ENCODE measurements at places on chromosomes 4 and X.

GRCh38 chrX:57674861-57675260, 5.2 kb downstream of the NLRP2B start:
- no peak for DNase-seq

DNA sequence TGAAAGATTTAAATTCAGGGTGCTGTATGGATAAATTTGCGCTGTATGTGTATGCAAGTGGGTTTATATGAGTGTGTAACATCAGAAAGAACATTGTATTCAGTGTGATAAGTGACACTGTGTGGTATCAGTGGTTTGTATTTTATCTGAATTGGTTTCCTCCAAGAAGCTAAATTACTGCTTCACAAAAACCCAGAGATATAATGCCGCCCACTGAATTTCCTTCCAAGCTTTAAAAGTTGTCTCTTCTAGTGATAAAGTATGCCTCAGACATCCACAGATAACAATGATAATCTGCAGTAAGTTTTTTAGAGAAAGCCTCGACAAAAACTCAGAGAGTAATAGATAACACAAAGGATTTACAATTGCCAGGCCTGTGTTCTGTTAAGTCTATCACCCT, 710.6 kb upstream of the HS3ST1 start:
- DNase-seq, result no peak

DNA sequence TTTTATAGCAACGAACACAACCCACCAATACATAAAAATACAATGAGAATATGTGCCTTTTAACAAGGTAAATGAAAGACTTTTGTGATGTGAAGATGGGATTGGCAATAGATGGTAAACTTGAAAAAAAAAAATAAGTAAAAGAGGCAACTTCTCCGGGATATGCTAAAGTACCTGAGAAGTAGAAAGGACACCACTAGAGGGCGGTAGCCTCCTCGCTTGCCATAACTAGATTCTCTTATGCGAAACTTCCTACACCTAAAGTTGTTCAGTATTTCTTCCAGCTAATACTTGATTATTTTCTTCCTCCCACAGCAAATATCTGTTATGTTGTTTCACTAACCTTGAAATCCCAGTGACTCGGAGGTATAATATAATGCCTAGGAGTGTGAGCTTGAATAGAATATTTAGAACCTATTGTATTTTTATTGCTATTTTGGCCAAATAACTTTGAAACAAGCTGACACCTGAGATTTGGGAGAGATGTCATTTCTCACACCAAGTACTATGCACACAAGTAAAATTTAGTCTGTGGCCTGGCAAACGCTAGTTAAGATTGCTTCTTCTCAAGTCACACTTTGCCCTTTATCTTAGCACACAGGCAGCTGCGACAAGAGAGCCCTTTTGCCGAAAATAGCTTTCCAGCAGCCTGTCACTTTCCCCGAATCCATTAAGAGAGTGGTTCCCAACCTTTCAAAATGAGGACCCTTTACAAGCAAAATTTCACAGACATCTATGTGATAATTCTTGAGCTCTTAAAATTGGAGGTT, 44.9 kb upstream of the PDLIM5 start:
- DNase-seq, result peak; percentile 19

- no peak for DNase-seq
These were observed 108.3 kb upstream of the KLHL4 start for GRCh38 chrX:87409113-87409841.

GRCh38 chrX:121258545-121258944, 211.1 kb downstream of the GLUD2 start:
- no peak for DNase-seq

DNA sequence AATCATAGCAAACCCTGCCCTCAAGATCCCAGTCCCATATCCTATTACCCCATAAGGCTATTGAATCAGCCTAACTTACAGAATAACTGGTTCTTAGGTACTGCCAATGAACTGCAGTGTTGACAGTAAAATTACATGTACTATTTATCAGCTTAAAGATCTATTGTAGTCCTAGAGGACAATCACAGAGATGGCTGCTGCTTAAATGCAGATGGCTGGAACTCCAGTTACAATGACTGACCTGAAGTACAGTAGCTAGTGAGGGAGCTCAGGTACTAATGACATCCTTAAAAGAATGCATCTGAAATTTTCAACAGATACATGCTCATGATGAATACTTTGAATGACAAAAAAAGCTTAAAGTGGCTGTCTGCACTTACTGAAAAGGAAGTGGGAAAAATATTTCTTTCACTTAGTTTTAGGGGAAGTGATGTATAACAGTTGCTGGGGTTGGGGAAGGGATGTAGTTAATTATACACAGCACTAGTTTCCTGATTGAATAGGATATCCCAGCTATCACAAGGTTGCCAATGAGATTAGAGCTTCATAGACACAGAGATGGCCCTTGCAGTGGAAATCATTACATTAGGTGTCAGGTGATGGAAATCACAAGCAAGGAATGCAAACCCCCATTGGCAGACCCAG, 42.0 kb downstream of the USP26 start:
- DNase-seq, result no peak

DNA sequence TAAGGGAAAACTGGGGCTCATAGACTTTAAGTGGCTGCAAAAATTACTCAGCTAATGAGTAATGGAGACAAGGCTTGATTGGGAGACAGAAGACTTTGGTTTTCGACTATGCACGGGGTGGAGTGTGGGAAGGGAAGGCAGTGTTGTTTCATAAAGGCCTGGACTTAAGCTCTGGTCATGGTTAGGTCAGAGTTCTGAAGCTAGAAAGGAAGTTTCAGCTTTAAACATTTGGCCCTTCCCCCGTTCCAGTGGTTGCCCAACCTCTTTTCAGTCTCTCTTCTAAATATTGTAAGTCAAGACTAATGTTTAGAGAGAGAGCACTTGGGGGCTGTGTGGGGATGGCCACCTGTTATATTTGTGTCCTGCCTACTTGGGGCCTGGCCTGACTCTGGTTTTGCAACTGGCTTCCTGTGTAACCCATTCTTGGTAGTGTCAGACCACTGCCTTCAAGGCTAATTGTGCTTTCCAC, 21.0 kb downstream of the MSN start:
- no peak for DNase-seq

- DNase-seq, result no peak
These were observed 413.8 kb downstream of the FAT4 start for GRCh38 chr4:125728568-125728967.

DNA sequence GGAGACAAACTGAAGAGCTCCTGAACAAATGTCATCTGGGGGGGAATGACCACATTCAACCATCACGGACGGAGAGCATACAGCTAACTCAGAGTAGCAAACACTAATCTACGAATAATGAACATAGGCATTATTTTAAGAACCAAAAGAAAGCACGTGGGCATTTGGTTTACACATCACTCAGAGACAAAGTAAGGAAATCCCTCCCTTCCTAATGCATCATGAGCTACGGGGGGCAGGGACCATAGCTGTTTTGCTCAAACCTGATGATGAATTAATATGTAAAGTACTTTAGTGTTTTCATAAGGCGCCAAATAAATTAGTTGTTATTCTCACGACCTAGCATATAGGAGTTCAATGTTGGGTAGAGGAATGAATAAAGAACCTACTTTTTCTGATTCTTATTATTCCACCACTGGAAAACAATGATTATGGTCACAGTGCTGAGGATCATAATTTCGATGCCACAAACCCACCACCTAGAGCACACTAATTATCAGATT, 11.7 kb upstream of the TMEM156 start:
- DNase-seq, result no peak

DNA sequence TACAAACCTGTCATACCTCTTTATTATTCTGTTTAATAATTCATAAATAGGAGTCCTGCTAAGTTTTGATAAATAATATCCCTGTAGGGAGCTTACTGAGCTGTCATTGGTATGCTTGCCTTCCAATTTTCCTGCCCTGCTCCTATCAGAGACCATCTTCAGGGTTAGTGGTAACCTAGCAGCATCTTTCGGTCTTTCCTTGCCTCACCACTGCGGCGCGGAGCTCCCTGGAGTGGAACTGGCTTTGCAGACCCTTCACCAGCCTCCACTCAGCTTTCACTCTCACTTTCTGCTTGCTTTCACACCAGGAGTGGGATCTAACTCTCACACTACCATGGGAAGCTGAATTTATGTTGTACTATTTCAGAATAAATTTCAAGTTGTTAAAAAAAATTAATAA, 481.7 kb upstream of the ATOH1 start:
- no peak for DNase-seq

DNA sequence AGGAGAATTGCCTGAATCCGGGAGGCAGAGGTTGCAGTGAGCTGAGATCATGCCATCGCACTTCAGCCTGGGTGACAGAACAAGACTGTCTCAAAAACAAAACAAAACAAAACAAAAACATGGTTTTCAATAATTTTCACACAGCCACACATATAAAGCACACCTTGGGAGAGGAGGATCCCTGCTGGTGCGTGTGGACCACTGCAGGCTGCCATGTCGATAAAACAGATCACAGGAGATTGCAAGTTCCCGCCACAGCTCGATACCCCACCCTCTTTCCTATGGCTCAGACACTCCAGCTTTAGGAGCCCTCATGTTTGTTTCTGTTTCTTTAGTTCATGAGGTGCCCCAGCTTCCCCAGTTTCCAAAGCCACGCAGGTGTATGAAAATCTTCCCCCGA, 31.3 kb upstream of the CLDN24 start:
- DNase-seq, result no peak

DNA sequence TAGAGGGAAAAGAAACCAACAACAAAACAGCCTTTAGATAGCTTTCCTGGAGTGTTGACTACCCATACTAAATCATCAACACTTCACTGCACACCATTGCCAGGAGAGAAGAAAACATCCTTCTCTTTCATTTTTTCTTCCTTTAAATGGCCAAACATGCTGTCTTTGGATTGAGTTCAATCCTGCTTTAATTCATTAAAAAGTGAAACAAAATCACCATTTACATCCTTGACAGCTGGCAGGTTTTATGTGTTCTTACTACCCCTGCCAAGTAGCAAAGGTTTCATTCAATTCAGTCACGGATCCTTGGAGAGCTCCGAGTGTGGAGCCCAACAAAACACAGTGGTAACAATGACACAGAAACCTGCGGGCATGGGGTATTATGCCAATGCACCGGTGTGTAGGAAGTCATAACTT, 568.3 kb downstream of the ANKRD50 start:
- DNase-seq, result no peak

DNA sequence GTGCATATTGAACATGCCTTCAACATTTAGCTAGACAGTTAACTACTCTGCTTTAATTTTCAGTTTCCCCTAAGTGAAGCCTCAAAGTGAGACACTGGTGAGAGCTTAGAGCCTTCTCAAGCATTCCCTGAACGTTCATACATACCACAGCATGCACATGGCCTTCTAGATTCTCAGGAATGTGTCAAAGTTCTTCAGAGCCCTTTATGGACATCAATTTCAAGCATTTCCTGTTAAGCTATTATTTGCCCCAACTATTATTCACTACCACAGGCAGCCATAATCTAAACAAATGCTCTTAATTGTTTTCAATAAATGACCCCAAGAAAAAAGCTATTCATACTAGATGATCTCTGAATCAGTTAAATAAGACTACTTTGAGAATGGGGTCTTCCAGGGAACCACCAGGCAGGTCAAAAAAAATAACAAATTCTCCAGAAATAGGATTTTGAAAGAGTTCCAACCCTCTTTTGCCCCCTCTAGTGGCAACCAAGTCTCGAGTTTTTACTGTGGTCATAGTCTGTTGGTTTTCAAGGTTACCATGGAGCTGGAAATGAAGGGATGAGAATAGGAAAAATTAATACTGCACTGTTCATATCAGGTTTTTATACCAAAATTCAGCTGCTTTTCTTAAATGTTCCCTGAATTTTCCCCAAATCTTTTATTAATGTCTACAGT, 235.4 kb downstream of the RAB28 start:
- no peak for DNase-seq

- no peak for DNase-seq
These were observed 899.5 kb upstream of the INTU start for GRCh38 chr4:126733301-126733700.

- no peak for DNase-seq
These were observed 2.3 kb downstream of the PRRG3 start for GRCh38 chrX:151697522-151697921.

DNA sequence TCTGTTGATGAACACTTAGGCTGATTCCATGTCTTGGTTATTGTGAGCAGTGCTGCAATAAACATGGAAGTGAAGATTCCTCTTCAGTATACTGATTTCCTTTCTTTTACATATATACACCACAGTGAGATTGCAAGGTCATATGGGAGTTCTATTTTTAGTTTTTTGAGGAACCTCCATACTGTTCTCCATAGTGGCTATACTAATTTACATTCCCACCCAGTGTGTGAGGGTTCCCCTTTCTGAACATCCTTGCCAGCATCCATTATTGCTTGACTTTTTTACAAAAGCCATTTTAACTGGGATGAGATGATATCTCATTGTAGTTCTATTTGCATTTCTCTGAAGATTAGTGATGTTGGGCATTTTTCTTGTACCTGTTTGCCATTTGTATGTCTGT, 80.5 kb upstream of the GALNT7 start:
- DNase-seq, result no peak

- DNase-seq, result no peak
These were observed 1689.5 kb upstream of the PCDH10 start for GRCh38 chr4:131459430-131460101.

DNA sequence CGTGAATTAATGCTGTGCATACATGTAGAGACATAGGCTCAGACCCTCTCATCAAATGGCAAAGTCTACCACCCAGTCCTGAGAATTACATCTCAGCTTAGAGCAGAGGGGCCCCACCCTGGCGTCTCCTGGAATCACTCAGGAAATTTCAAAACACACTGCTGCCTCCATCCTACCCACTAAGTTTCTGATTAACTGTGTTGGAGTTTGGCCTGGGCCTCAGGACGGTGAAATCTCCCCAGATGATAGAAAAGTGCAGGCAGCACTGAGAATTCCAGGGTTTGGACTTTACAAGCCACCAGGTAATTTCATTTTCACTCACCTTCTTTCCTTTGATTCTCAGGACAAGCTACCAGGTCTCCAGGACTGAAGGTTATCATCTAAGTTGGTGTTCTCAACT, 3.3 kb upstream of the FAM9C start:
- DNase-seq, result no peak

DNA sequence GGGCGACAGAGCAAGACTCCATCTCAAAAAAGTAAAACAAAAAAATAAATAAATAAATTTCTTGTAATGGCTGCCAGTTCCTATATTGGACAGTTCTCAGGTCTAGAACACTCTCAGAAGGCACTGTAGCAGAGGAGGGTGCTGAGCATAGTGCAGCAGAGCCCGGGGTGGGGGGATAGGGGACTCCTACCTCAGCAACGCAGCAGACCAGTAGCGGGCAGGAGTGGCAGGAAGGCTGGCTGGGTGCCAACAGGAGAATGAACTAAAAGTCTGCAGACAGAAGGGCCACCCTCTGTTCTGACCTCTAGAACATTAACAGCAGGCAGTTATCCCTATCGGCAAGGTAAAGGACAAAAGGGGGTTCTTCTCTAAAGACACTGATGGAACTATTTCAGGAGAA, 20.2 kb downstream of the PDK3 start:
- no peak for DNase-seq
